ENCODE measurements at places on chromosomes 6 and 20.
A peak's percentile ranks its signal among the peaks of the same experiment; 100 is the strongest.

- no peak for DNase-seq
Observed at GRCh38 chr20:62083312-62083711, 17.6 kb upstream of the TAF4 start.

GRCh38 chr6:115554060-115554459 is 506.6 kb downstream of the FRK start:
- DNase-seq = no peak

- no peak for DNase-seq
Observed at GRCh38 chr6:121436960-121437850, 1.8 kb downstream of the GJA1 start.

DNA sequence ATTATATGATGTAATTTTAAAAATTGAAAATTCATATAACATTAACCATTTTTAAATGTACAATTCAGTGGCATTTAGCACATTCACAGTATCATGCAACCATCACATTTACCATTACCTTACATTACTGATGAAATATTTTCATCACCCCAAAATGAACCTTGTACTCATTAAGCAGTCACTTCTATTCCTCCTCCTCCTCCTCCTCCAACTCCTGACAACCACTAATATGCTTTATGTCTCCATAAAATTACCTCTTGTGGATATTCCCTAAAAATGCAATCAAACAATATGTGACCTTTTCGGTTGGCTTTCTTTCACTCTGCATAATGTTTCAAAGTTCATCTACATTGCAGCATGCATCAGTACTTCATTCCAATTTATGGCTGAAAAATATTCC is 45.2 kb downstream of the ZHX3 start:
- DNase-seq = no peak

- DNase-seq = peak; percentile 28
Observed at GRCh38 chr6:166830185-166830890, 126.0 kb downstream of the RNASET2 start.

All from head of caudate nucleus (tissue), 42 donors.